ENCODE measurements at places on chromosomes 5 and 9.

DNA sequence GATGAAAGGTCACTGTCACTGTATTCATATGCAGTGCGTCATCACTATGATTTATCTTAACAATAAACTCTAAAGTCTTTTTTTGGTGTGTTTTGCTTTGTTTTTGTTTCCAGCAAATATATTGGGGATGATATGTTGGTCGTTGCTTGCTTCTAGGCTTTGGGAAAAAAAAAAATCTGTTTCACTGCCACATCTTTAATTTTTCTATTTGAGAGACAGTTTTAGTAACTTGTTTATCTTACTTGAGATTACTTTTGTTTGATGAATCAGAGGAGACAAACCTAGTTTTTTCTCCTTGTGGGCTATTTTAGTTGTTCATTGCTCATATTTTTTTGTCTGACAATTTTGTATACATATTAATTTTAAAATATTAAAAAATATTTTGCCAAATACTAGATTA lies 19.4 kb downstream of the CWC27 start:
- no peak for DNase-seq

DNA sequence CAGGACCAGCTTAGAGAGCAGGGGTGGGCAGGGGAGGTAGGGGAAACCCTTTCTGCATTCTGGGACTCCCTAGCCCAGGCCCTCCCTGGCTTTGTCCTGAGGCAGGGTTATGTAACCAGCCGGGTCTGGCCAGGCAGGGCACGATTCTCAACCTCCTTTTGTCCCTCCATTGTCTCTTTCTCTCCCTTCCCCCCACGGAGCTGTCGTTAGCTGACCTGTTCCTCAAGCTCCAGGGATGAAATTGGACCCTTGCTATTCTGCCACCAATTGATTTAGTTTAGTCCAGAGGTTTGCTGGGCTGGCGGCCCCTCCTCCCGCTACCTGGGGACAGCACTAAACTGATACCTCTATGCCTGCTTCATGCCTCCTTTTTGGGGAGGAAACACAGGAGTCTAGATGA lies 9.4 kb upstream of the NDST1 start:
- no peak for DNase-seq

DNA sequence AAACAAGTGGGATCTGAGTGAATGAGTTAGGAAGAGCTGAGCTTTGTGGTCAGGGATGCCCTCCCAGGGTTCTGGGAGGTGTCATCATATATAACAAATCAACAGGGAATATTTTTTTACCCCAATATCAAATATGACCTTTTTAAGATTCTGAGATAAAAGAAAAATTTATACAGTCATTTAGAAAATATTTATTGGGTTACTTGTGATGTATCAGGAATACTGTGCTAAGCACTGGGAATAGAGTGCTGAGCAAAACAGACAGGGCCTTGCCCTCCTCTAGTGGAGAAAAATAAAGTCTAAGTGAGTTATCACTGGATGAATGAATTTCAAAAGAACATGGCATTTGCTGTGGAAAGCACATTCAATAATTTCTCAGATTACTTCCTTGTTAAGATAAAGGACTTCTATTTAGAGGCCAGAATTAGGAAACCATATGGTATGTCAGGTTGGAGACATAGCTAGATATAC lies 102.9 kb downstream of the BOD1 start:
- no peak for DNase-seq

- DNase-seq: no peak
Observed at GRCh38 chr5:117189784-117190183, 615.2 kb upstream of the SEMA6A start.

GRCh38 chr9:109401169-109401989 lies 80.5 kb upstream of the EPB41L4B start:
- DNase-seq: no peak

- DNase-seq: no peak
Observed at GRCh38 chr5:136295914-136296313, 69.4 kb downstream of the TRPC7 start.

DNA sequence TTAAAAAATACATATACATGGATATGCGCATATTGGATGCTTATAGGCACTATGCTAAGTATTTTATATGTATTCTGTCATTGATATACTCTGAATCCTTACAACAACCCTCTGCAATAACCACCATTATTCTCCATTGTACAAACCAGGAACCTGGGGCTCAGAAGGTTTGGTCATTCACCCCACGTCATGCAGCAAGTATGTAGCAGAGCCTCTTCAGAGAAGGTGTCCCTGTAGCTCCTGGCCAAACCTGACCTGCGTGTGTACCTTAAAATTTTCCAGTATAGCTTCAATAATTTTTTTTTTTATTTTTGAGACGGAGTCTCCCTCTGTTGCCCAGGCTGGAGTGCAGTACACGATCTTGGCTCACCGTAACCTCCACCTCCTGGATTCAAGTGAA lies 51.9 kb downstream of the MFAP3 start:
- DNase-seq: no peak

DNA sequence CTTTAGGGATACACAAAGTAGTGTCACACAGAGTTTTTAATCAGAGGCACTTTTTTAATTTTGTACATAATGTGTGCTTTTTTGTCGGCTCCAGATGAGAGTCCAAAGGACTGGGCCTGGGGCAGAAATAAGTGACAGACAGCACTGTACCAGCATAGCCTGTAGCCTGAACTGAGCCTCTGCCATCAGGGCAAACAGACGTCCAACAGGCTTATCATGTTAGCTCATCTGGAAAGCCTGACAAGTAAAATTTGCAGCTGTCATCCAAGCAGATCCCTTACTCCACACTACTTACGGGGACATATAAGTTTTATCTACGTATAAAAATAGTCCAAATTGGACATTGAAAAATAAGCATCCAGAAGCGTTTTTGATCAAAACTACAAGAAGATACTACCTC lies 233.1 kb upstream of the GAS1 start:
- DNase-seq: no peak

GRCh38 chr5:149063017-149063687 lies at the start of gene SH3TC2:
Gene SH3TC2 (minus strand): TSS chr5:149063062. CDS start chr5:149063022, 40 bp downstream.
- no peak for DNase-seq

DNA sequence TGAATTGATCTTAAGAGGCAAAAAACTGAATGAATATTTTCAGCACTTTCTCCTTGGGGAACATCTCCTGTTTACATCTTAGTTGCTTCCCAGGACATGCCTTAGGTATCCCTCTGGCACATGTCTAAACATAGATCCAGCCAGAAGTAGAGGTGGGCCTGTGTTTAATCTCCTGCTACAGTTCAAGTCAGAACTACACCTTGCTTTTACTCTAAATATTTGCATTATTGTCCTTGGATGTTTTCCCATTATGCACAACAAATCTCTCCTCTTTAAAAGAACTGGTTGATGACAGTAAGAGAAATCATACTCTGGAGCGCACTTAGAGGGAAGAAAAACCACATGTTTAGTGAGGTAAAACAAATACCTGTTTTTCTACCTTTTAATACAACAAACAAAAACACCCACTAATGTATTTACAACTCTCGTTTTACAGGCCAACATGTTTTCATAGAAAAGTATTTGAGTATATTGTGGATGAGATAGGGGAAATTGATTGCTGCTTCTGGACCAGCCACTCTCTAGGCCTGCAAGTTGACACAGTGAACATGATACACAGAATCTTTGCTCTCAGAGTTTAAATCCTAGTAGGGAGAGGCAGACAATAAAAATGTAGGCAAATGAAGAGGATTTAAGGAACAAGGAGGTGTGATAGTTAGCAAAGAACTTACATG lies 32.3 kb downstream of the TNFAIP8 start:
- no peak for DNase-seq

- no peak for DNase-seq
Observed at GRCh38 chr5:159097784-159098602, 1.7 kb downstream of the EBF1 start.

DNA sequence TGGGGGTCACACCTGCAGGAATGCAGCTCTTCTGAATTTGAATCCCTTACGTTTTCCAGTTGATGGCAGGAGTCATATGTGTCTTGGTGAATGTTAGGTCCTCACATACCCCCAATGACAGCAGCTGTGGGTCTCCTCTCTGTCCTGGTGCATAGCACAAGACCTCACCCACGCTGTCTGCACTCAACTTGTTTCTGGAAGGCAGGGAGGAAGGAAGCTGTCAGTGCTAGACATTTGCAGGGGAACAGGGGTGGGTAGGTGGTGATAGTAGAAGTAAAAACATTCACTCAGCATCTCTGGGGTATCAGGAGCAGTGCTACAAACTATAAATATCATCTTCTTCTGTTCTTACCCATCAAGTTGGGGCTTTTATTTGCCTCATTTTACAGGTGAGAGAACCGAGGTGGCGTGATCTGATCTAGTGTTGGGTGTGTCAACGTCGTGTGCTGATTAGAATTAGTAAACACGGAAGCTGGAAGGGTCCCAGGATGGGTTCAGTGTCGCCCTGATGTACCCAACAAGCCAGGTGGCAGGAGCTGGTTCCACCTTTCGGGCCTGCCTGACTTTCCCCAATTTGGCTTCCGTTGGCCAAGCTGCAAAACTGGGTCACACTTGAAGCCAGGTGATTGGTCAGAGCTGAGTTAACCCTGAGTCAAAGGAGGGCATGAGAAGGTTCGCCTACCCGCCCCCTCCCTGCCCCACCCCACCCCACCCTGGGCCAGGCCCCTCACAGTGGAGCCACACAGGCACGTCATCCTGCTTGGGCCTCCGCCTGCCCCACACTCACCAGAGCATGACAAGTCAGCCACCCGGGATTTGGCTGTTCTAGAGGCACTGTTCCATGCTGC lies 15.8 kb downstream of the ERGIC1 start:
- no peak for DNase-seq

- DNase-seq: no peak
Observed at GRCh38 chr5:102902647-102903046, 147.5 kb downstream of the PAM start.

DNA sequence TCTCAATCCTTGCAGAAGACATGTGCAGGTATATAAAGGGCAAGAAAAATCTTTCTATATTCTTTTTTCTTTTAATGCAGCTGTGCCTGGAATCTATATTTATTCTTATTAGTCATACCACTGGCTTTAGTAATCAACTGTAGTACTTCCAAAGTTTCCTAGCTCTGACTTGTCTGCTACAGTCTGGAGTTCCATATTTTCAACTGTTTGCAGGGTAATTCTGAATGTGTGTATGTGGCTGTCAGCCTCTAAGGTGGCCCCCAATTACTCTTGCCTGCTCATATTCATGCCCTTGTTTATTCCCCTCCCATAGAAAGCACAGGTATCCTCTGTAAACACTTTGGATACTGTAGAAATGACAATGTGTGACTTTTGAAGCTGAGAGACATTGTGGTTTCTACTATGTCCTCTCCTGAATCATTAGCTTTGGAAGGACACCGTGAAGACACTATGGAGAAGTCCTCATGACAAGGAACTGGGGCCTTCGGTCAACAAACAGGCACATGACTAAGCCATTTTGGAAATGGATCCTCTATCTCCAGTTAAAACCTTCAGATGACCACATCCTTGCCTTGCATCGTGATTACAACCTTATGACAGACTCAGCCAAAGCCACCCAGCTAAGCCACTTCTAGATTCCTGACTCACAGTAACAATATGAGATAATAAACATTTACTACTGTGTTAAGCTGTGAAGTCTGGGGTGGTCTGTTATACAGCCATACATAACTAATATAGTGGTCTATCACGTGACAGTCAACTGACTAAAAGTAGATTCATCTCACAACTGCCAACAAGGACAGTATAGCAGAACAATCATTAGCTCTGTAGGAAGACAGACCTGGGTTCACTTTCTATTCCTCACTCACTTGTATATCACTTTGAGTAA lies 49.5 kb upstream of the SUSD1 start:
- DNase-seq: no peak

DNA sequence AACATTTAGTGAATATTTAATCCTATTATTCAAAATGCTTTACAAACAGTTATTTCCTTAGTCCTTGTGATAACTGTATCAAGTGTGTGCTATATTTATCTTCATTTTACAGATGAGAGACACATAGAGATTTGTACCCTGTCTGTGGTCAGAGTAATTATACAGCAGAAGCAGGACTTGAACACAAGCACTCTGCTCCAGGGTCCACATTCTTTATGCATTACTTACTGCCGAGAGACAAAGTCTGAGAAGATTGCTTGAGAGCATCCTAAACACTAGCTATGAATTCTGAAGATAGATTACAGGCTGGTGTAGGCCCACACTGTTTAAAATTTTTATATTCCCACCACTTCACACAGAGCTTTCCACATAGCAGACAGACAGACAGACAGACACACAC lies 926.1 kb upstream of the DMAC1 start:
- no peak for DNase-seq

DNA sequence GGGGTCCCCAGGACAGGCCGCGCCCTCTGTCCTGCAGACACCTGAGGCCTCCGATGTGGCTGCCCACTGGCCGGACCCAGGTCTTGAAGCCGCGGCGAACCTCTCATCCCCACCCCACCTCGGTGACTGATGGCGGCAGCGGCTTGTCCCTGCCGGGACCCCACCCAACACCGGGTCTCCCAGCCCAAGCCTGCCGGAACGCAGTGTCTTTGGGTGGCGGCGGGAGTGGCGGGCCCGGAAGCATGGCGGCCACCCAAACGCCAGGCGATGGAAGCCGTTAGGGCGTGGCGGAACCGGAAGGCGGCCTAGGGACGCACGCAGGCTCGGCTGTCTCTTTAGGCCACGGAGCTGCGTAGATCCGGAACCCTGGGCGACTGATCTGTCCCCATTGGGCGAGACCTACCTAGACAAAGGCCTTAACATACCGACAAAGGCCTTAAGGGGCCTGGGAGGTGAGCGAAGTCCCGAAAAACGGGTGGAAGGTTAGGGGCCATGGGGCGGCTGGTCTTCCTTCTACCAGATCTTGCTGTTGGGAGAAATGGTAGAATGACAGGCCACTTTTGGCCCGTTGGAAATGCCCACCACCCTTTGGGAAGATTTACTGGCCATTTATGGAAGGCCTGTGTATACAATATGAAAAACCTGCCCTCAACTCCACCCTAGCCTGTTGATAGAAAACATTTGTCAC lies 94.6 kb upstream of the SMC2 start:
- no peak for DNase-seq

GRCh38 chr9:93164085-93164484 lies 19.9 kb upstream of the WNK2 start:
- DNase-seq: no peak

DNA sequence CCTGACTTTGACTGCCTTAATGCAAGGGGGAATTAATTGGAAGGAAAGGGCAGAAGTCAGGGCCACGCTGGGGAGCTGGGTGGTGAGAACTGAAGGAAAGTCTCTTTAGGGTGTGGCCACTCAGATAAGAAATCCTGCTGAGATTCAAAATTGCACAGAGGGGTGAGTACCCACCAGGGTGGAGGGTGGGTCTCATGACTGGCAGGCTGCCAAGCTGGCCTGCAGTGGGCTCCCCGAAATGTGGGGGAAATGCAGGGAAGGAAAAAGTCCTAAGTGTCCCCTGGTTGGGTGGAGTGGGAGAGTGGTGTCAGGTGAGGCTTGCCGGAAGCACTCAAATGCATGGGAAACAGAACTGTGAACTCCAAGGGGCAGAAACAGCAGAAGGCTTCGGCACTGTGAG lies 24.1 kb downstream of the TSPAN17 start:
- DNase-seq: no peak

Measured in activated T-cell treated with anti-CD3 and anti-CD28 coated beads for 1 hour (primary cell).